Frontal cortex (tissue), 4 donors: ENCODE measurements at places on chromosomes 13 and 19. TPM values are rescaled to one million over a fixed set of nuclear protein-coding genes. Genes with fewer than 3 reads are reported as not detected.

The CTXN1 gene
- 9.4 TPM for total RNA-seq

GRCh38 chr13:59801107-59801880 lies 362.4 kb downstream of the DIAPH3 start:
- DNase-seq, result no peak

GRCh38 chr19:1354970-1355567 lies 28.6 kb upstream of the NDUFS7 start:
- no peak for DNase-seq

The BRME1 gene
- total RNA-seq, result 13.0 TPM

GRCh38 chr19:15672580-15673175 lies at the start of gene CYP4F12:
TSS of gene CYP4F12 (plus strand) at chr19:15673087. CDS start at chr19:15673530, 443 bp downstream.
- DNase-seq, result no peak

- DNase-seq, result no peak
These were observed 258.9 kb downstream of the KCNRG start for GRCh38 chr13:50274181-50274580.

DNA sequence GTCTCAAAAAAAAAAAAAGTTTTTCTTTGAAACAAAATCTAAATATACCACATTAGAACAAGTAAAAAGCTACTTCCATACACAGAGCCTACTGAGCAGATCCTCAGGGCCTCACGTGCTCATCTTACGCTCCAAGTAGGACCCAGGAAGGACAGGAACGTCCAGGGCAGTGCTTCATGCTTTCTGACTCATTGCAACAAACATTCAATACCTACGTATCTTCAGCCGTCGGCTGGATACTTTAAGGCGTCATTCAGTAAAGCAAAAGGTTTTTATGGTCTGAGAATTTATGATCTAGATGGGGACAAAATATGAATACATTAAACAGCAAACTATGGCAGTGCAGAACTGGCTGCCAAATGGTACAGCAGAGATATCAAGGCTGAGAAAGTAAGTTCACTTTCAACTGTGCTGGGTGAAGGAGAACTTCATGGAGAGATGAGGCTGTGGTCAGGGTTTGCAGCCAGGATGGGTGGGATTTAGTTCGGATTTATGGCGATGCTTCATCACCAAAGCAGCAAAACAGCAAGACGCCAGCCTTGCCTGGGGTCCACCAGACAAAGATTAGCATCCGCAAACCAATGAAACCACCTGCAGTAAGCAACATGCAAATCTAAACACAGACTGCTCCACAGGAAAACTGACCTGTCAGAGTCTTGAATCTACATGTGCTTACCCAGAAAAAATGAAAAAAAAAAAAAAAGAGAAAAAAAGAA lies 20.5 kb downstream of the CARS2 start:
- no peak for DNase-seq

The APOC4 gene
- not detected for total RNA-seq

DNA sequence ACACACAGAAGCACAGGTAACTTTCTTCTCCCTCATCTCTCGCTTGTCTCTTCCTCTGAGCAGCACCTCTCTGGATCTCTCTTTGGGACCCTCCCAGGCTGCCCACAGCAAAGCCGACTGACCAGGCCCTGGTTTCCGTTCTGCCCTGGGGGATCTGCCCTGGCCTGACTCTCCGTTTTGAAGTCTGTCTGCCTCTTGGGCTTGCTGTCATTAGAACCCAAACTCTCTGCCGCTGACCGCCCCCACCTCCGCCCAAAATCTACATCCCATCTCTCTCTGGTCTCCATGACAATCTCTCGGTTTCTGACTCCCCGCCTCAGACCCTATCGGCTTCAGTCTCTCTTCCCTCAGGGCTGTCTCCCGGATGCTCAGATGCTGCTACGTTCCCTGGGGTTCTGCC lies 6.9 kb downstream of the KCNC3 start:
- DNase-seq, result no peak

The ZNF575 gene
- 0.82 TPM for total RNA-seq

DNA sequence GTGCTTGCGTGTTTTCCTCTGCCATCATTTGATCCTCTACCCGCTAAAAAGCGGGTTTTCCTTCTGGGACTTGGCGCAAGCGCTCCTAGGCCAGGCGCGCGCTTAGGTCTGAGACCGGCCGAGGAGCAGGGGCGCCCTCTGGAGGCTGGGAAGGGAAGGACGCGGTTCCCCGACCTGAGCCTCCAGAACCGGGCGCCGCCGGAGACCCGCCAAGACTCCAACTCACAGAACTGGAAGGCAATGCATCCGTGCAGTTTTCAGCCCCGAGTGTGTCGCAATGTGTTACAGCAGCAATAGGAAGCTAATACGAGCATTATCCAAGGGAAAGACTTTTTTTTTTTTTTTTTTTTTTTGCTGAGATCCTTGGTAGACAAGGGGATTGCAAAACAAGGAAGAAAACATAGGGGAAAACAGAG lies 190.9 kb downstream of the COL4A1 start:
- DNase-seq, result no peak

DNA sequence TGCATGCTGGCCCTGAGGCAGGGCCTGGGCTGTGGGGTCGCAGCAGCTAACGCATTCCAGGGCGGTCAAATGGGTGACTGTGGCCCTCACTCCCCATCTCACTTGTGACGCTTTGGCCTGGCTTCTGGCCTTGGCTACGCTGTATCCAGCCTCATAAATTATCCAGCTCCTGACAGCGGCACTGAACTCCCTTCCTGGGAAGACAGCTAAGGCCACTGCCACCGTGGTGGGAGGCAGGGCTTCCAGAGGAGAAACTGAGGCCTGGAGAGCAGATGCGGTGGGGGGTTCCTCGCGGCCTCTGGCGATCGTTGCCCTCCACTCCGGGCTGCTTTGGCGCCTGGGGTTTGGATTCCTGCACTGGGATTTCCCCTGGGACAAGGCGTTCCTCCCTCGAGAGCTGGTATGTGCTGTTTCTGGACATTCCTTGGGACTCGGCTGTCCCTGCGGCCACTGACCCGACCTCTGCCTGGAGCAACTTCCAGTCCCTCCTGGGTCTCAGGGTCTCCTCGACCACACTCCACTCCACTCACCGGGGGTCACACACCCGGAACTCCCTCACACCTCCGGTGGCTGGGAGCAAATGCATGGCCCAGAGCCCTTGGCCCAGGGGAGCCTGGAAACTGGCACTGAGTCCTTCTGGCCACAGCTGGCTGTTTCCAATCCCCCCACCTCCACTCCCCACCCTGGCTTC lies 3.4 kb downstream of the TBXA2R start:
- DNase-seq, result no peak

The NCR1 gene
- not detected for total RNA-seq

GRCh38 chr19:12695096-12695495 lies 1.3 kb downstream of the FBXW9 start:
- DNase-seq, result no peak

DNA sequence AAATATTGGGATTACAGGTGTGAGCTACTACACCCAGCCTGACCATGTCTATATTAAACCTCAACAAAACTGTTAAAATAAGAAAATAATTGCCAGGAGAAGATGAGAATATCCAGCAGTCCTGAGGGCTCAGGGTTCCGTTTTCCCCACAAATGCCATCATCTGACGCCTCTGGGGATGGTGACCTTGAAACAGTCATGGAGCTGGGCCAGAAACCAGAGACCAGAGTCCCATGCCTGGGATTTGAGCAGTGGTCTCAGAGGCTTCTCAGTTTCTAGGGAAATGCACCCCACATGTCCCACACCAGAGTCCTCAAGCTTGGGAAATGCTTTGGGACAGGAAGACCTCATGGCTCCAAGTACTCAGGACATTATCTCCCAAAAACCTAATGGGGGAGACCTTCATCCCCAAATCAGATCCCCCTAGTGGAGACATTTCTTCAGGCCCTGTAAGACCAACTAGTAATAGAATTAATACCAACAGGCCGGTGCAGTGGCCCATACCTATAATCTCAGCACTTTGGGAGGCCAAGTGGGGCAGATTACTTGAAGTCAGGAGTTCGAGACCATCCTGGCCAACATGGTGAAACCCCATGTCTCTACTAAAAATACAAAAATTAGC lies 2.9 kb upstream of the MAP1S start:
- DNase-seq, result no peak

The IGFL1 gene
- not detected for total RNA-seq

DNA sequence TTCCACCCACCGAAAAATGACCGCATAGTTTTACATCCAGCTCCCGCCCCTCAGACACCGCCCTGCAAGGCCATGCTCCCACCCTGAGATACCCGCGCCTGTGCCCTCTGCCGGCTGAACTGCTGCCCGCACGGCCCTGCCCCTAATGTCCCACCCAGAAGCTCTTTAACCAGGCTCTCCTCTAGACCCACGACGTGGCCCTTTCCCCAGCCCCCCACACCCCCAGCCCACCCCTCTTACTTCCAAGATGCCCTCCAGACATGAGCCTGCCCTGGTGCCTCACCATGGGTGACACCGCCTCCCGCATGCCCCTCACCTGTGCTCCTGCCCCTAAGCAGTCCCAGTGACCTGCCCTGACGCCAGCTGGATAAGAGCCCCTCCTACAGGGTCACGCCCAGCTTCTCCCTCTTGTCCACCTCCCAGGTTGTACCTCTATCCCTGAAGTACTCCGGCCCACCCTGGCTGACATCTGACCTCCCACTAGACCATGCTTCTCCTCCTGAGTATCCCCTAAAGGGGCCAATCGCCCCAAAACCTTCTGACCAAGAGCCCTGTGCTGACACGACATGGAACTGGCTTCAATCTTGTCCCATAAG lies 51.2 kb downstream of the COLGALT1 start:
- no peak for DNase-seq

DNA sequence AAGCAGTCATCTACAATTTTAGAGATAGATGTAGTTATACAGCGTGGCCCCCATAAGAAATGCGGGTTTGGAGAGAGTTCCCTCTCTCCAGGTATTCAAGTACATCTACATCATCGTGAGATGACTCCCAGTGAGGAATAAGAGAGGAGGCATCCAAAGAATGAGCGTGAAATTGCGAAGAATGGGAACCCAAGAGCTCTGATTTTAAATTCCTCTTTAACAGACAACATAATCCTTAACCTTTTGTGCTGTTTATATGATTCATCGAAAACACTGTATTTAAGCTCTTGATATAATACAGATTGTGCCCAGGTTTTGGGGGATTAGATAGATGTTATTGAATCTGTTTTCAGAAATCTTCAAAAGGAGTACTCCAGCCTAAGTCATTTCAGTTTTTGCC lies 161.5 kb downstream of the COG6 start:
- DNase-seq, result no peak

DNA sequence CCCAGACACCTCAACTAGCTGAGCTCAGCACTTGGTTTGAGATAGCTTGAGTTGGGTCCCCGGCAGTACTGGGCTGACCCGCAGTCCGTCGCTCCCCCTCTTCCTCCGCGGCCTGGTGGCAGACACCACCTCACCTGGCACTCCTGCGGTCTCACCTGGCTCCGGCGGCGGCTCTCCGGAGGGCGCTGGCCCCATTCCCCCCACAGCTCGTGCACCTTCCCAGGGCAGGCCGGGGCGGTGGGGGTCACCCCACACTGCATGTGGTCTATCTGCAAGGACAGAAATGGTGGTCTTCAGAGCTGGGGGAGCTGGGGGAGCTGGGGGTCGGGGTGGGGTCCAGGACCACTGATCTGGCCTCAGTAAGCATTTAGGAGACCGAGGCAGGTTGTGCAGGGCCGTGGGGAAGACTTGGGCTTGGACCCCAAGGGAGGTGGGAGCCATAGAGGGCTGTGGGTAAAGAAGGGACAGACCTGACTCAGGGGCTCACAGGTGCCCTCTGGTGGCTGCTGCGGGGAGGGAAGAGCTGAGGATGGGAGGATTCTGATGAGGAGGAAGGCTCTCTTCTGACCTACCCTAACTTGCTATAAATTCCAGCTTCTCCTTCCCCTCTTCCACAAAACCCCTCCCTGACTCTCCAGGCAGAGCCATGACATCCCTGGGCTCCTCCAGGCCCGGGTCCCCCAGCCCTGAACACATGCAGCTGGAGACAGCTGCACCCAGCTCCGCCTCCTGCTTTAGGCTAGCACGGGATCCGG lies 6.7 kb upstream of the PLIN4 start:
- DNase-seq, result peak; percentile 61

The CEACAM5 gene
- total RNA-seq, result not detected

The CARD8 gene
- 12.6 TPM for total RNA-seq

The ETV2 gene
- total RNA-seq, result 0.82 TPM

The SOX1 gene
- 4.5 TPM for total RNA-seq

The GAPDHS gene
- total RNA-seq, result not detected

DNA sequence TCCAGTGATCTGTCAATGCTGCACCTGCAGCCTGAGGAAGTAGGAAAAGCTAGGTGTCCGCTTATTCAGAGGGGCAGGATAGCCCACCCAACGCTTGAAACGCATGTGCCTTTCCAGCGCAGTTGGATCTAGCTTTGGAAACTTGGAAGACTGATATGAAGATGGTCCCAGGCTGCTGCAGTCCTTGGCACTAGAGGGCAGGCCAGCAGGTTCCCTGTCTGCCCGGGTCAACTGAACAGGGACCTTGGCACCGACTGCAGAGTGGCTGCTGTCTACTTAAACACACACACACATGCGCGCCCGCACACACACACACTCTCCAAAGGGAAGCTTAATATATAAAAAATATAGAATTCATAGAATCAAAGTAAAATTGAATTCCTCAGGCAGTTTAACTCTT lies 100.0 kb downstream of the TSHZ3 start:
- DNase-seq, result no peak

DNA sequence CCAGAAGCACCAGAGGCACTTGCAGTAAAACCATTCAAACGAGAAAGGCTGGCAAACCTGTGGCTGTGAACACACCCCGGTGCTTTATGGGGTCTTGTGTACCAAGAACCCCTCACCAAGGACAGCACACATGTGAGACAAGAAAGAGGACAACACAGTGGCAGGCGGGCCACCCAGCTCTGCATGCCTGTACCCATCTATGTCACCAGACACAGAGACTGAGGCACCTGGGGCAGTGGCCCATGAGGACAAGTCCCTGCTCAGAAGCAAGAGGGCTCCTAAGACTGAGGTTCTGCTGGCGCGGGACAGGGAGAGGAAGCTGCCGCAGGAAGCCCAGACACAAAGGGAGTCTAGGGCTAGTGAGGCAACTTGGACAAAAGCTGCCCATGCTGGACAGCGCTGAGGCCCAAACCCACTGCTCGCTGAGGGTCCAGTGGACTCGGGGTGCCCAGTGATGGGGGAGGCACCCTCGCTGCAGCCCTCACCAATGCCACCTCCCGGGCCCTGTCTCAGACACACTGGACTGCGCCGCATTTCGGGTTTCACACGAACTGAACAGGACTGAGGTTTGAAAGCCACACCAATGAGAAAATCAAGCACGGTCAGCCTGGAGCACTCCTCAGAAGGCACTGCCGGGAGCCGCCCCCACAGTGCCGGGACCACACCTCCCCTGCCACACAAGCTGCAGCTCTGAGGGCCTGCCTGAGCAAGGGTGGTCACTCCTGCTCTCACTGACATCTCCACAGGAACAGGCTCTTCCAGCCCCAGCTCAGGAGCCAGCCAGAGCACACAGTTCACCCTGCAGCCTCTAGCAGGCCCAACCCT lies 232.7 kb downstream of the TUBA3C start:
- DNase-seq, result no peak
